ENCODE measurements at places on chromosomes 7 and 10. TPM values are rescaled to one million over a fixed set of nuclear protein-coding genes. Genes with fewer than 3 reads are reported as not detected.

The OR13A1 gene
- not detected for polyA plus RNA-seq

DNA sequence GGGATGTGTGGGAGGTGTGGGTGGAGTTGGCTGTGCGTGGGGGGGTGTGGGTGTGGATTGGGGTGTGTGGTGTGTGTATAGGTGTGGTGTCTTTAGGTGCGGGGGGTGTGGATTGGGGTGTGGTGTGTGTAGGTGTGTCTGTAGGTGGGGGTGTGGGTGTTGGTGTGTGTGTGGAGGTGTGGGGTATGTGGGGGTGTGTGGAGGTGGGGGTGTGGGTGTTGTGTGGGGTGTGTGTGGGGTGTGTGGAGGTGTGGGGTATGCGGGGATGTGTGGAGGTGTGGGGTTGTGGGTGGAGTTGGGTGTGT lies 33.9 kb downstream of the SPDYE17 start:
- H3K27ac ChIP-seq = peak overlapping the region; percentile 57
- no peak for DNase-seq
- H3K4me1 ChIP-seq = peaks cover 6% of the 10 kb centered on the region
- H3K4me3 ChIP-seq = no peak overlapping the region
- no peaks in the 10 kb centered on the region for H3K36me3 ChIP-seq

The PNLIP gene
- not detected for polyA plus RNA-seq

DNA sequence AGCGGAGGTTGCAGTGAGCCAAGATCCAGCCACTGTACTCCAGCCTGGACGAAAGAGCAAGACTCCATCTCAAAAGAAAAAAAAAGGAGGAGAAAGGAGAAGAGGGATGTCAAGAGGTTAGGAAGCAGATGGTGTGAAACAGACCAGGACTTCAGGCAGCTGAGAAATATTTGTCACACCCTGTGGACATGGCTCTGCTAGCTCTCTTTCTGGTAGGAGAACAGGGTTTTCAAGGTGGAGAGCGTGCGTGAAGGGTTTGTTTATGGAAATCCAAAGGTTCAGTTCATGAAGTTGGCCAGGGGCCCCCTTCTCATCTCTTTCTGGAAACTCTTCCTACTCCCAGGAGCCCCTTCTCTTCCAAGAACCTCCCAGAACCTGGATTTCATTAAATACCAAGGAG lies 110.8 kb upstream of the GALNT17 start:
- H3K36me3 ChIP-seq = no peaks in the 10 kb centered on the region
- no peak overlapping the region for H3K27ac ChIP-seq

DNA sequence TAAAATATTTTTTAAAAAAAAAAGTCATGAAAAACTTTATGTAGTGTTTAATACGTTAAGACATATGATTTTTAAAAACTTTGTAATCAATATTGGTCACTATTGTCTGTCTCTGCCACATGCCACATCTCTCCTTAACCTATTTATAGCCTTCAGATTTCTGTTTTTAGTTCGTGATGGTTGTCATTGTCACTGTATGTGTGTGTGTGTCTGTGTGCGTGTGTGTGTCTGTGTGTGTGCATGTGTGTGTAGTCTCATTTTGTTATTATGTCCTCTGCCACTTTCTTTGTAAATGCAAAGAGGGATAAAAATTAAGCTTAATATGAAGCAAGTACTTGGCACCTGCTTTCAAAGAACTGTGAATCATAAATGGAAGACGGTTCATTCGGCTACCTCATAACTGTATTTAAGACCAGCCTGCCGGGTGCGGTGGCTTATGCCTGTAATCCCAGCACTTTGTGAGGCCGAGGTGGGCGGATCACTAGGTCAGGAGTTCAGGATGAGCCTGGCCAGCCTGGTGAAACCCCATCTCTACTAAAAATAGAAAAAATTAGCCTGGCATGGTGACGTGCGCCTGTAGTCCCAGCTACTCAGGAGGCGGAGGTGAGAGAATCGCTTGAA lies 354.0 kb downstream of the ARL4A start:
- H3K36me3 ChIP-seq = no peaks in the 10 kb centered on the region
- no peaks in the 10 kb centered on the region for H3K4me1 ChIP-seq

DNA sequence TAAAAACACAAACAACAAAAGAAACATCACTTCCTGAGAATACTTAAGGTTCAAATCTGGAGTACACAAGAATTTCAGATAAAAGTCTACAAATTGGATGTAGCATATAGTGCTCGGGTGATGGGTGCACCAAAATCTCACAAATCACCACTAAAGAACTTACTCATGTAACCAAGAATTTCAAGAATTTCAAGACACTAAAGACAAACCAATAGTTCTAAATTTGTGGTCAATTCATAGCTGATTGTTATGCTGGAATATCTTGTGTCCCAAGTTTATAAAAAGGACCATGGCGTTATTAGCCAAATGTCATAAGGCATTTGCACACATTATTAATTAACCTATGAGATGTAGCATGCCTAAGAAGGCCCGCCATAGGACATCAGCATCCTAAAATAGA lies 1204.1 kb upstream of the AUTS2 start:
- no peak overlapping the region for H3K27ac ChIP-seq
- H3K4me1 ChIP-seq = no peaks in the 10 kb centered on the region
- H3K36me3 ChIP-seq = no peaks in the 10 kb centered on the region
- no peak for DNase-seq
- H3K27me3 ChIP-seq = no peaks in the 10 kb centered on the region
- H3K4me3 ChIP-seq = no peak overlapping the region

The SPDYE11 gene
- not detected for polyA plus RNA-seq

- no peak overlapping the region for H3K27ac ChIP-seq
- no peaks in the 10 kb centered on the region for H3K36me3 ChIP-seq
- no peak overlapping the region for H3K4me3 ChIP-seq
- no peaks in the 10 kb centered on the region for H3K27me3 ChIP-seq
These were observed 214.7 kb downstream of the WDR37 start for GRCh38 chr10:1270906-1271305.

DNA sequence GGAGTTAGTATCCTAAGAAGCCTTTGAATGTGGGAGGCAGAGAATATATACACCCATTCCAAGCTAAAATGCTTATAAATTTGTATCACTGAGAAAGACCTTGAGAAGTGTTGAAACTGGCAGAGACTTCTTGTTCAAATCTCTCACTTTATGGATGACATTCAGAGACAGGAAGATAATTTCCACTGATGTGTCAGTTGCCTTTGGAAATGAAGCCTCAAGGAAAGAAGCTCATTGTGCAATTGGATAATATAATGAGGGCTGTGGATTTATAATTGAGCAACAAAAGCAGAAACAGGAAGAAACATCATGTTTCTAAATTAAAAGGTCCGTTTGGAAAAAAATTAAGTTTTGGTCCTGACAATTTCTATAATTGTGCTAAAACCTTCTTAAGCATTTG lies 789.9 kb upstream of the IGFBP3 start:
- H3K4me1 ChIP-seq = no peaks in the 10 kb centered on the region
- H3K4me3 ChIP-seq = no peak overlapping the region
- H3K36me3 ChIP-seq = no peaks in the 10 kb centered on the region
- no peak for DNase-seq
- no peaks in the 10 kb centered on the region for H3K27me3 ChIP-seq

DNA sequence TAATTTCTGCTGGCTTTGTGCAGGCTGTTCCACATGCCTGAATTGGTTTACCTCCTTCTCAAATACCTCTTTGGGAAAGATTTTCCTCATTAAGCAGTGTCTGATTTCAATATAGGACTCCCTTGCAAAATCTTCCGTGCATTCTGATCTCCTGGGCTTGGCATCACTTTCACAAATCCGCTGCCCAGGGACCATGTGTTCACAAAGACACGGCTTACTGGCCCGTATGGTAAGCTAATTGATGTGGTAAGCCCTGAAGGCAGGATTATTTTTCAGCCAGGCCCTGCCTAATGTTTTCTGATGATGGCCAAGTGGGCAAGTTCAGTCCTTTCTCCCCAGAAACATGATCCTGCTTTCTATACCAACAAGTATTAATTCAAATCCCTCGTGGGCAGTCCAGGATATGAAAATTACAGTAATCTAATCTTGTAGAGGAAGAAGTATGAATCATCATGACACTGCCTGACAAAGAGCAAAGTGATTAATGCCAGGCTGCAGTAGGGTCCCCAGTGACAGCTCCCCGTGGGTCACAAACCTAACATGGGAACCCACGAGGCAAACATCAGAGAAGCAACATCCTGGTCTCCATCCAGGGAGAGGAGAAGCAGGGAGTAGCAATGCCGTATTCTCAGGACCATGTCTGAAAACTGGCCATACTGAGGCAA lies 11.6 kb upstream of the SVIL start:
- H3K27me3 ChIP-seq = no peaks in the 10 kb centered on the region
- peaks cover 25% of the 10 kb centered on the region for H3K4me1 ChIP-seq
- no peaks in the 10 kb centered on the region for H3K36me3 ChIP-seq
- DNase-seq = no peak

DNA sequence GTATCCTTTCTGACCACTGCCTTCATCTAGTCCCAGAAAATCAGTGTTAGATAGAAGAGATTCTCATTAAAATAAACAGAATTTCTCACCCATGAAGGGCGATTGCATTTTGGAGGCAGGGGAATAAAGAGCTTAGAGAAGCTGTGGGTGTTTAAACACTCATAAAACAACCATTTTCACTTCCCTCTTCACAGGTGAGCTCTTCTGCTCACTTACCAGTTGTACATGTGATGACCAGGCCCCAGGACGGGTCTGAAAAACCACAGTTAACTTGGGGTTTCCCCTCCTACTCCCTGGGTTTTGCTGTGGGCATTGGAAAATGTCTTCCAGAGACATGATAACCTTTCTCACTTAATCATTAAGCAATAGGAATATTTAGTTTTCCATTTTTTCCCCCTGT lies 411.6 kb upstream of the DPP6 start:
- no peaks in the 10 kb centered on the region for H3K4me1 ChIP-seq
- H3K4me3 ChIP-seq = no peak overlapping the region
- H3K27ac ChIP-seq = no peak overlapping the region
- DNase-seq = no peak

DNA sequence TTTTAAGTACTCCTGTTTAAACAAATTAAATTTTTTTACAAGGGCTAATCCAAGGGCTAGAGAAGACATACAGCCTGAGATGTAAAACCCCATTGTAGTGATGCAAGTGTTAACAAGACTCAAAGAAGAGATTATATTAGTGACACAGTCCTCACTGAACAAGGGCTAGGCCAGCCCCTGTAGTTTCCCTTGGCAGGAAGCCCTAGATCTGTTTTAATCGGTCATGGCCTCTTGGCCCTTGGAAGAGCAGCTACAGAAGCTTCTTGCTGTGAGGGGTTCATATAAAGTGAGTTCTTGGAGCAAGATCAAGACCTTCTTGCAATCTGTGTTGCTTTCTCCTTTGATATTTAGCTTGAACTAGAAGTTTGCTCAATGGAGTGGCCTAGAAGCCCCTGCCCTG lies 1339.4 kb downstream of the XPNPEP1 start:
- H3K4me3 ChIP-seq = no peak overlapping the region
- H3K36me3 ChIP-seq = no peaks in the 10 kb centered on the region
- no peak for DNase-seq

DNA sequence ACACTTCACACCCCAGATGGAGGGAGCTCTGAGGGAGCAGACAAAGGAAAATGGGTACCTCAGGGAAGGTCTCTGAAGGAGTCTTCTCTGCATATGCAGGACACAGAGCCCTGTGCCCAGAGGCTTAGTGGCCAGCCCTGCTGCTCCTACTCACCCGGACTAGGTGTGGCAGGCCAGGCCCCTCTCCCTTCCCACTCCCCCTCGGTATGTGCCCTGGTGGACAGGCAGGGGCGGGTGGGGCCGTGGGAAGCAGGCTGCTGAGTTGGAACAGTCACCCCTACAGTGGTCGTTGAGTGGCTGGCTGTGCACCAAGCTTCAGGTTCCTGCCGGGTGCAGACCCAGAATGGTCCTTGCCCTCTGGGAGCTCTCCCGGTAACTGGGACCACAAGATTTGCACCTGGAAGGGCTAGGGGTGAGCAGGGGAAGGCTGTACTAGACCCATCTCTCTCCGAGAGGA lies 68.6 kb downstream of the ZMIZ1 start:
- H3K4me3 ChIP-seq = peak overlapping the region; percentile 41
- no peaks in the 10 kb centered on the region for H3K27me3 ChIP-seq
- DNase-seq = no peak
- H3K4me1 ChIP-seq = peaks cover 35% of the 10 kb centered on the region
- peak overlapping the region; percentile 49 for H3K27ac ChIP-seq

GRCh38 chr10:70459774-70460490 lies 18.5 kb upstream of the NODAL start:
- peaks cover 4% of the 10 kb centered on the region for H3K27me3 ChIP-seq
- no peaks in the 10 kb centered on the region for H3K36me3 ChIP-seq
- no peak for DNase-seq
- H3K4me1 ChIP-seq = no peaks in the 10 kb centered on the region

- H3K27ac ChIP-seq = no peak within 1 kb of the TSS
- no peak for DNase-seq
- no peak within 1 kb of the TSS for H3K4me3 ChIP-seq
- no peaks in the 10 kb centered on the region for H3K36me3 ChIP-seq
- H3K27me3 ChIP-seq = no peaks in the 10 kb centered on the region
These were observed at the start of gene JAKMIP3 for GRCh38 chr10:132065491-132066105. Gene JAKMIP3 (plus strand): TSS chr10:132065946. CDS start chr10:132104809, 38,863 bp downstream.

The DOCK1 gene
- not detected for polyA plus RNA-seq

The SEPHS1 gene
- polyA plus RNA-seq = 15.5 TPM

- no peaks in the 10 kb centered on the region for H3K4me1 ChIP-seq
- H3K36me3 ChIP-seq = no peaks in the 10 kb centered on the region
- no peak for DNase-seq
- H3K27ac ChIP-seq = no peak overlapping the region
- H3K27me3 ChIP-seq = no peaks in the 10 kb centered on the region
- no peak overlapping the region for H3K4me3 ChIP-seq
These were observed 11.4 kb upstream of the KPNA7 start for GRCh38 chr7:99219185-99219767.

- no peaks in the 10 kb centered on the region for H3K36me3 ChIP-seq
- no peaks in the 10 kb centered on the region for H3K4me1 ChIP-seq
- no peaks in the 10 kb centered on the region for H3K27me3 ChIP-seq
- DNase-seq = no peak
These were observed 170.6 kb downstream of the FZD1 start for GRCh38 chr7:91434836-91435235.

DNA sequence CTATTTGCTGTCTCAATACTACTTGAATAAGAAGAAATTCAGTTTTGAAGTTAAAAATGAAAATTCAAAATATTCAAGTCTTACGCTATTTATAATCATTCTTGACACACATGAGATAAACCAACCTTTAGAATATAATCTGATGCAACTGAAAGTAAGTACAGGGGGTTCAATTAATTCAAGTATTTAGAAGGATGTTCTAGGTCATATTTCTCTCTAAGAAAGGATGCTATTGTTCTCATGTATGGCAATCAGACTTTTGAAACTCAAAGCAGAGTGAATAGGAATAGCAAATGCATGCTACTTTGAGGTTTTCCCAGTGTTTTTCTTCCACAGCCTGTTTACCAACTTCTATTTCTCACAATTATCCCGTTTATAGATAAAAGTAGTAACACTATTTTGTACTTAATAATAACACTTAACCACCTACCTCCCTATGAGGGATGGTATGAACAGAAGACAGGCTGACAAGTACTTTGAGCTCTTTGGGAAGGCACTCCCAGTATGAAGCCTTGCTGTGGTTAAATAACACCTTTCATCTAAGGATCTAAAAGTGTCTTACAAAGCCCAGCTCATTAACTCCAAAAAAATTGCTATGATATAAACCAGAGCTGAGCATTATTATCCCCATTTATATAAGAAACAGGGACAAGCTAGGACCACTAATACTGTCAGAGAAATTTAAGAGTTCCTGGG lies 18.0 kb upstream of the SPOCK2 start:
- peak overlapping the region; percentile 72 for H3K27ac ChIP-seq
- no peaks in the 10 kb centered on the region for H3K27me3 ChIP-seq
- DNase-seq = no peak
- peak overlapping the region; percentile 7 for H3K4me3 ChIP-seq
- peaks cover 95% of the 10 kb centered on the region for H3K4me1 ChIP-seq
- no peaks in the 10 kb centered on the region for H3K36me3 ChIP-seq

The LRRD1 gene
- not detected for polyA plus RNA-seq

- no peak overlapping the region for H3K27ac ChIP-seq
- H3K4me1 ChIP-seq = no peaks in the 10 kb centered on the region
- no peaks in the 10 kb centered on the region for H3K27me3 ChIP-seq
These were observed 439.5 kb downstream of the NEBL start for GRCh38 chr10:20457649-20458048.

Data from naive thymus-derived CD4-positive, alpha-beta T cell (primary cell).